Activated CD4-positive, alpha-beta T cell treated with anti-CD3 and anti-CD28 coated beads, Interleukin-2, amount 50 U/mL, for 1 hour (primary cell): ENCODE measurements at places on chromosomes 5 and 9.

- no peak for DNase-seq
Measured at GRCh38 chr5:77569409-77569808, 69.1 kb downstream of the OTP start.

GRCh38 chr5:78541086-78541654 is 107.4 kb downstream of the LHFPL2 start:
- no peak for DNase-seq

- DNase-seq = no peak
Measured at GRCh38 chr5:66410122-66410521, 186.1 kb upstream of the MAST4 start.

DNA sequence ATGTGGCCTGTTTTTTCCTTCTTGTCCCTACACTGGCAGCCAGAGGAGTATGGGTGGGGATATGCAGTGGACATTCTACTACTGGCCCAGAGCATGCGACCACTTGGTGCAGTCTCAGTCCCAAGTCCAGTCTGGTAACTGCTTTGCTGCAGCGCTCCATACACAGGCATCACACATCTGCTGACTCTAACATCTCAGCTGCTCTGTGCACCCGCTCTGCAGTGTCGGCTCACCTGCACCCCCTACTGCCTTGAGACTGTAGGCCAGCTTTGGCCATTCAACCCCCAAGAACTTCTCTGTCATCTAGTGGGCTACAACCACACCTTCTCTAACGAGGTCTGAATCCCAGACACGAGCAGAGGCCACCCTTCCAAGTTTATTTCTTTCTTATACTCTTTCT is 46.4 kb upstream of the SLCO6A1 start:
- DNase-seq = no peak

DNA sequence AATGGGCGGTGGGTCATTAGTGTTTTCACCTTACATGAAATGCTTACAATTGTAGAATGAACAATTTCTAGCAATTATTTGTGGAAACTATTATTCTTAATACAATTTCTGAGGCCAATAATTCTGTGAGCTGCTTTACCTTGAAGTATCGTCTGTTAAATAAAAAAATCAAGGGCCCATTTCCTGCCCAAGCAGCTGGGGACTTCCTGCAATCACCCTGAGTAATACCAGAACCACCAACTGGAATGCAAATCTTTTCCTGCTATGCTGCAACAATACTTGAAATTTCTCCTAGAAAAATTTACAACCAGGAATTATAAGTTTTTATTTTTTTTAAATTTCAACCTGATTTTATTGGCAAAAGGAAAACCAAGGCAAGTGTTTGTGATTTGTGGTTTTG is 52.6 kb downstream of the ADAMTS16 start:
- DNase-seq = no peak

GRCh38 chr9:121974421-121974820 is 118.7 kb downstream of the TTLL11 start:
- DNase-seq = no peak

DNA sequence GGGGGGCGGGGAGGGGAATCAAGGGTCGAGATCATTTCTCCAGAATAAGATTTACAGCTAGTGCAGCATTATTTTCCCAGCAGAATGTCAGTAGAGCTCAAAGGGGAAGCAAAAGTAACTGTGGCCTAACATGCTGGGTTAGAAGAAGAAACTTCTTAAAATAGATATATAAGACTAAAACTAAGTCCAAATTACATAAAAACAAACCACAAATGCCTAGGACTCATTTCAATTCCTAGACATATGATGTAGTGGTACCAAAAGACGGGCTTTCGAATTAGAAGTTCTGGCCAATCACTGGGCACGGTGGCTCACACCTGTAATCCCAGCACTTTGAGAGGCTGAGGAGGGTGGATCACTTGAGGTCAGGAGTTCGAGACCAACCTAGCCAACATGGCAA is 20.8 kb upstream of the MELK start:
- no peak for DNase-seq

GRCh38 chr9:36284226-36284625 is 26.0 kb upstream of the GNE start:
- DNase-seq = no peak
